ENCODE measurements at places on chromosomes 2 and 18.

GRCh38 chr2:46876741-46877384 is 38.7 kb downstream of the MCFD2 start:
- peak; percentile 73 for DNase-seq

GRCh38 chr2:98867539-98868309 is 68.3 kb downstream of the CRACDL start:
- no peak for DNase-seq

DNA sequence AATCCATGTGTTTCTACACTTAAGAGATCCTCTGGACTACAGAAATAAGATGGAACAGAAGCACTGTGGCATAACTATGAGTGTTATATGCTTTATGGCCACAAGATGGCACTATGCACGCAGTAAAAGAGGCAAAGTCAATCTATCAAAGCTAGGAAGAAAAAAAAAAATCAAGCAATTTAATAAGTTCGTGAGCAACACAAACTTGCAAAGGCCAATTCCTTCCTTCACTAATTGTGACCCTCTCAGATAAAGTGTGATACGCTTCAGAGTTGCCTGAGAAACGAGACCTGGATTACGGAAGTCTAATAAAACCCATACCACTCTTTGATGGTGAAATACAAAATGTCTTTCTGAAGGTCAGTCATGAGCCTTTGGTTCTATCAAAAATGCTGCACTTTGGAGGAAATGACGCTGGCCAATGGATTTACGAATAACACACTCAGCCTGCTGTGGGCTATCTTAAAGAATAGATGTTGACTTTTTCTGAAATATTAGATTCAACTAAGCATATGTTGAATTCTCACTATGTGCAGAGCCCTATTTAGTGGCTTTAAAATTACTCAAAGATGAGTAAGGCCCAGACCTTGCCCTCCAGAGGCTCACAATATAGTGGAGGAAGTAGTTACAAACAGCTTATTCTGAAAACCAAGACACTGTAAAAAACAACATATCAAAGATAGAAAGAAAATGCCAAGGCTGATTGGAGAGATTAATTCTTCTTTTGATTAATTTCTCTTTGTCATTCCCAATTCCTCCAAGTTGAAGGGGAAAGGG is 35.5 kb upstream of the TTR start:
- peak; percentile 67 for DNase-seq

DNA sequence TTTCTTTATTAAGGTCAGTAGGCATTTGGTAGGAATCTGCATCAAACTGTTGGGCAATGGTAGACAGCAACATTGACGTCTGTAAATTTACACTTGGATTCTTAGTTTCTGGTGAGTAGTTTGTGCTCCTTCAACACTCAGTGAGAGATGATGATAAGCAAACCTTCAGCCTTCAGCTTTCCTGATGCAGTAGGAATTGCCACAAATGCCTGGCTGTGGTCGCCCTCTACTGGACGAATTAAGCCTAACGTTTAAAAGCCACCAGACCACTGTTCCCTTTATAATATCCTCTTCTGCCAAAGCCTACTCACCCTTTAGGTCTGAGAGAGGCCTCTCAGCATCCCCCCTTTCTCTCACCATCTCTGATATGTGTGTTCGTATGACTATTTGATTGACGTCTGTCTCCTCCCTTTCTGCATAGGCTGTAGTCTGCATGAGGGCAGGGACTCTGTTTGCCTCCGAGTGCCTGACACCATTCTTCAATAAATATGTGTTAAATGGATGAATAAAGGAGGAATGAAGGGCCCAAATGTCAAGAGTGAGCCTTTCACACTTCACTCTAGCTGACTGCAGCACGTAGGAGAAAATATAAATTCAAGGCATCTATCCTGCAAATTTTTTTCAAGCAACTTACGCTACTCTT is 47.0 kb upstream of the PLEKHM3 start:
- peak; percentile 74 for DNase-seq

DNA sequence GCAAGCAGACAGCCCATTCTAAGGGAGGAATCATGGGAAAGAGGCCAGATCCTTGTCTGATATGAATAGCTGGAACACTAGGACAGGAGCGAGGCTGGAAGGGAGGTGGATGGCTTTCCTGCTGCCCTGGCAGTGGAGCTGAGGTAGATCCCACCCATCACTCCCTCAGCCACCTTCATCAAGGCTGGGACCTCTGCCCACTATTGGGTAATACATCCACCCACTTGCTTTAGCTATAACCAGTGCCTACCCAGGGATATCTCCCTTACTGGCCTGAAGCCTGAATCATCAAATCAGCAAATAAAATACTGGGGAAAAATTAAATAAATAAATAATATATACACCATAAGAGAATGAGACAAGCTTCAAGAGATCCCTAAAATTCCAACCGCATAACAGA is 183.2 kb upstream of the KYNU start:
- no peak for DNase-seq

GRCh38 chr2:8303322-8303832 is 378.5 kb upstream of the ID2 start:
- DNase-seq = peak; percentile 82

DNA sequence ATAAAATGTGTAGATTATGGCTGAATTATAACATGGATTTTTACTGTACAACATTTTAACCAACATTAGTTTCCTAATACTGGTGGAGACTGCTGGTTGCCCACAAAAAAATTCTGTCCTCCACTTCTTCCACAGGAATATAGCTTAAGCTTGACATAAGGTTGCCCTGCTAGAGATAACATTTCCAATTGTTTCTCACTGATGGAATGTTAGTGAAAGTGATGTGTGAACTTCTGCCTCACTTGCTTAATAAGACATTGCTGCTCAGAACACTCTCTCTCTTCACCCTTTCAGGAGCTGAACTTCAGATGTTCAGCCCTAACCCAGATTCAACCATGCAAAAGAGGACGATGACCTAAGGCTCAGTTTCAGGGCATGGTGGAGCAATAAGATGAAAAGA is 2.7 kb upstream of the SGPP2 start:
- no peak for DNase-seq

- no peak for DNase-seq
These were observed 82.8 kb upstream of the ZNF521 start for GRCh38 chr18:25434745-25435144.

- no peak for DNase-seq
These were observed 37.5 kb downstream of the ARL5A start for GRCh38 chr2:151790689-151791088.

DNA sequence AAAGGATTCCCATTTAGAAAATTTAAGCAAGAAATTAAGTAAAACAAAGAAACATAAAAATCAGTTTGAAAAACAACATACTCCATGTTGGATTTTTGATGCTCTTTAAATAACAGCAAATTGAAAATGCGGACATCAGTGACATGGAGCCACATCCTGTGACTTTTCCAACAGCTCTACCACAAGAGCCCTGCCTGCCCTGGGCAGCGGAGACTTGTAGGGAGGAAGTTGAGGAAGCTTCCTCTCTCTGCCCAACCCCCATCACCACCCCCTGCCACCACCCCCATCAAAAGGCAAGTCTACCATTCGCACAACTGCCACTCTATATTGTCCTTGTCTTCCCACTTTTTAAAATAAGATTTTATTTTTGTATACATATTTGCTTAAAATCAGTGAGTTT is 32.8 kb upstream of the DAPL1 start:
- no peak for DNase-seq

- no peak for DNase-seq
These were observed 101.3 kb downstream of the AQP4 start for GRCh38 chr18:26764177-26764576.

- no peak for DNase-seq
These were observed 109.8 kb downstream of the FSHR start for GRCh38 chr2:49044350-49045079.

- DNase-seq = no peak
These were observed 39.9 kb downstream of the DNAH6 start for GRCh38 chr2:84556190-84556589.

GRCh38 chr2:84959095-84959565 is 11.8 kb upstream of the KCMF1 start:
- peak; percentile 85 for DNase-seq

DNA sequence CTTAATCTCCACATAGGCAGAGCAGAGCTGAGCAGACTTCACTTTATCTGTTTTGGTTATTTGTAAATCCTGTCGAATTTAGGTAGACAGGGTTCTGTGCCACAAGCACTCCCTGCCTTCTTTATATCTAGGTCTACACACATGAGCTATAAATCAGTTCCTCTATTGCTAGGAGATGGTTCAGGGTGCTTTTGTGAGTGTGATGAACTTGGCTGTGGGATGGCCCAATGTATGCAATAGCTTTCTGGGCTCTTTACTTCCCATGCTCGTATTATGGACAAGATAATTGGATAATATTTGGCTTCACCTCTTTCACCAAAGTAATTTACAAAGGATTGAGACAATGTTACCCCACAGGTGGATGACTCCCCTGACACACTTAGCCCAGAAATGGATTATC is 72.2 kb downstream of the PLB1 start:
- DNase-seq = peak; percentile 61

DNA sequence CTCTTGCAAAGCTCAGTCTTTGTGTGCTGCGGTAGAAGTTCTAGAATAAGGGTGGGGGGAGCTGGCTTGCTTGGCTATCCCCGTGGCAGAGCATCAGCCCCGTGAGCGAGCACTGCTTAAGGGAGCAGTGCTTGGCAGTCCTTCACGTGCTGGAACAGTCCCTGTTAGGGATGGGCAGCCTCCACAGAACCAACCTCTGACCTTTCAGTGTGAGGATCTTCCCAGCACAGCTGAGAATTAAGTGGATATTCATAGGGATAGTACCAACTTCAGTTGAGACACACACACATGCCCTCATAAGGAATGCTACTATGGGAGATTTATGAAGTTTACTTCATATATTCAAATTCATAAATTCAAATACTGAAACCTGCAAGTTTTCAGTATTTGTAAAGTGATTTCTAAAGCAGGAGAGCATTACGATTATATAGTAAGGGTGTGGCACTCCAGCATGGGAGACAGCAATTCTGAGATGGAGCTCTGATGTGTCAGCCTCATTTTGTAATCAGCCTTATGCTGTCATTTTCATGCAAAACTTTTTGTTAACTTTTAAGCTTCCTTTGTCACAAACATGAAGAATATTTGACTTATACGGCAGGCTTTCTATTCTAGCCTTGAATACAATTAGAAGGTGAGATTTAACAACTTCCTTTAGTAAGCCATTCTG is 39.5 kb downstream of the ATP9B start:
- peak; percentile 31 for DNase-seq

DNA sequence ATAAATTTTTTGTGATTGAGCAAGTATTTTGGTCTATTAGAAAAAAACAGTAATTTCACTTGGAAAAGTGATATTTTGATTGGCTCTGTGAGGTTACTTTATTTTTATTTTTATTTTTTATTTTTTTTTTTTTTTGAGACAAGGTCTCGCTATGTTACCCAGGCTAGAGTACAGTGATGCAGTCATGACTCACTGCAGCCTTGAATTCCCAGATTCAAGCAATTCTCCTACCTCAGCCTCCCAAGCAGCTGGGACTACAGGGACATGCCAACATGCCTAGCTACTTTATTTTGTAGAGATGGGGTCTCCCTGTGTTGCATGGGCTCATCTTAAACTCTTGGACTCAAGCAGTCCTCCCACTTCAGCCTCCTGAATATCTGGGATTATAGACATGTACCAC is 60.9 kb upstream of the MGAT5 start:
- peak; percentile 50 for DNase-seq

GRCh38 chr18:31489311-31489710 is 8.7 kb upstream of the DSG2 start:
- DNase-seq = no peak

- DNase-seq = no peak
These were observed 50.6 kb downstream of the MSH6 start for GRCh38 chr2:47833516-47833968.

DNA sequence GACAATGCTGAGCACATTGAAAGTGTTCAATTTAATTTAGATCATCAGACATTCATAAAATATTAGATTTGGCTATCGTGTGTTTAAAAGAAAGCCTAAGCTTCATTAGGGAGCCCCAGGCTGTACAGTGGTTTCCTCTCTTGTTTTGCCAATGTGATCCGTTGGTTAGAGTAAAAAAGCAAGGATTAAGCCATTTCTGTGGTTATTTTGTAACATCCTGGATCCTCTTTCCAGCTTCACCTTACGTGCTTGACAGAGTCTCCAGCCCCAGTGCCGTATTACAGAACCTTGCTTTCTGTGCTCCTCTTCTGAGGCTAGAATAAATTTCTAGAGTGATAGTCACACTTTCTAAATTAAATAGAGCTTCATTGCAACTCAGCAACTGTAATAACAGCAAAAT is 289.3 kb upstream of the LINC00305 start:
- DNase-seq = no peak

DNA sequence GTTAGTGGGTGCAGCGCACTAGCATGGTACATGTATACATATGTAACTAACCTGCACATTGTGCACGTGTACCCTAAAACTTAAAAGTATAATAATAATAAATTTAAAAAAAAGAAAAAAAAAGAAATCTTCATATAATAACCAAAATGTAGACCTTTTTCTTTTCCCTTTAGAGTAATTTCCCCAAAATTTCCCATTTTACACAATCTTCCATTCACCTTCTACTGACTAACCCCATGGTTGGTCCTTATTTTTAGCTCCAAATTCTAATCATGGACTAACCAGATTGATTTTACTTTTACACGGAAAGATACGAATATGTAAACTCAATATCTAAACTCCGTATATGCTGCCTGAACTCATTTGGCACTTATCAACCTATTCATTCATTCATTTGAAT is 7.7 kb downstream of the KCTD18 start:
- DNase-seq = peak; percentile 9

DNA sequence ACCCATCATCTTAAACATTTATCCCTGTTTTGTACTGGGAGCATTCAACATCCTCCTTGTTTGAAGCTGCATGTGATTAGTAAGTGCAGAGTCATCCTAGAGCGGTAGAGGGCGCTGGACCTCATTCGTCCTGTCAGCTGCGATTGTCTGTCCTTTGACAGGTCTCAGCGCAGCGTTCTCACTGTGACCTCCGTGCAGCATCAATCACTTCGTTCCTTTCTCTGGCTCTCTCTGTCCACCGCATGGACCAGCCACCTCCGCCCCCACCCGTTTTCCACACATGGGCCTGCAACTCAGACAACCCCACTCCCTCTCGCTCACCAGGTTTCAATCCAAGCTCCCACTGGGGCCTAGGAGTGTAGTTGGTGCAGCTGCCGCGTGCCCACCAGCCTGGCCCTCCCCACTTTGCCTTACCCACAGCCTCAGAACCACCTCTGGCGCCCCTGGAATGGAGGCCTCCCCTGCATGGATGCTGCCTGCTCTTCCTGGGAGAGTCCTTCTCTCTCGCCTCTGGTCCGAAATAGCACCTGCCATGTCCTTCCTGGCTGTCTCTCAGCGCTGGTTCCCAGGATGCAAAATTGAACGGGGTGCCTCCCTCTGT is 90.5 kb downstream of the NDUFA10 start:
- peak; percentile 73 for DNase-seq

DNA sequence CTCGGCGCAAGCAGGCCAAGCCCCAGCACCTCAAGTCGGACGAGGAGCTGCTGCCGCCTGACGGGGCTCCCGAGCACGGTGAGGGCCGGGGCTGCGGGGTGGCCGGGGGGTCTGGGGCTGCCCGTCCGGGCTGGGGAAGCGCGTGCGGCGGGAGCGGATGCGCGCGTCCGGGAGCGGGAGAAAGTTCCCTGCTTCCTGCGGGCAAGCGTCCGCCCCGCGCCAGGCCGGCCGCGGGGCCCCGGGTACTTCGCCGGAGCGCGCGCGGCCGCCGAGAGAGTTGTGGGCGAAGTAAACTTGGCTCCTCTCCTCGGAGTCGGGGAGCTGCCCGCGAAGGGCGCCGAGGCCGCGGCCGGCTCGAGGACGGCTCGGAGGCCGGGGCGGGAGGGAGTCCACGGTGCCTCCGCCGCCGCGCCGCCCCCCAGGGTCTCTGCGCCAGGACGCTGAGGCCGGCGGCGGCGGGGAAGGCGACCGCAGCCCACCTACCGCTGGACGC is 707 bp downstream of the SALL3 start:
- DNase-seq = no peak

- no peak for DNase-seq
These were observed 20.4 kb downstream of the MROH2A start for GRCh38 chr2:233798335-233799086.

Measured in suppressor macrophage treated with lipopolysaccharide for 1 hour (primary cell).